Heart right ventricle (tissue), 16 donors: ENCODE measurements at places on chromosomes 13 and 19. TPM values are rescaled to one million over a fixed set of nuclear protein-coding genes. Genes with fewer than 3 reads are reported as not detected.

Gene ZNF431
- 14.1 TPM for total RNA-seq

Gene SULT2B1
- total RNA-seq, result not detected

Gene RTBDN
- not detected for total RNA-seq

Gene RUBCNL
- 0.76 TPM for total RNA-seq

Gene HSPB6
- total RNA-seq, result 1,269 TPM

Gene BCL3
- total RNA-seq, result 13.4 TPM

Gene ABHD8
- total RNA-seq, result 9.0 TPM

Gene IZUMO2
- not detected for total RNA-seq

Gene IZUMO4
- 3.3 TPM for total RNA-seq

Gene IL11
- not detected for total RNA-seq

GRCh38 chr19:14343286-14343685 lies 38.0 kb upstream of the ADGRE5 start:
- DNase-seq, result no peak

GRCh38 chr19:53057904-53058580 lies 13.5 kb downstream of the ERVV-2 start:
- DNase-seq, result peak; percentile 11

GRCh38 chr19:19010551-19010950 lies 22.8 kb downstream of the SUGP2 start:
- no peak for DNase-seq

- no peak for DNase-seq
Observed at GRCh38 chr19:18807861-18808331, 16.8 kb upstream of the COMP start.

DNA sequence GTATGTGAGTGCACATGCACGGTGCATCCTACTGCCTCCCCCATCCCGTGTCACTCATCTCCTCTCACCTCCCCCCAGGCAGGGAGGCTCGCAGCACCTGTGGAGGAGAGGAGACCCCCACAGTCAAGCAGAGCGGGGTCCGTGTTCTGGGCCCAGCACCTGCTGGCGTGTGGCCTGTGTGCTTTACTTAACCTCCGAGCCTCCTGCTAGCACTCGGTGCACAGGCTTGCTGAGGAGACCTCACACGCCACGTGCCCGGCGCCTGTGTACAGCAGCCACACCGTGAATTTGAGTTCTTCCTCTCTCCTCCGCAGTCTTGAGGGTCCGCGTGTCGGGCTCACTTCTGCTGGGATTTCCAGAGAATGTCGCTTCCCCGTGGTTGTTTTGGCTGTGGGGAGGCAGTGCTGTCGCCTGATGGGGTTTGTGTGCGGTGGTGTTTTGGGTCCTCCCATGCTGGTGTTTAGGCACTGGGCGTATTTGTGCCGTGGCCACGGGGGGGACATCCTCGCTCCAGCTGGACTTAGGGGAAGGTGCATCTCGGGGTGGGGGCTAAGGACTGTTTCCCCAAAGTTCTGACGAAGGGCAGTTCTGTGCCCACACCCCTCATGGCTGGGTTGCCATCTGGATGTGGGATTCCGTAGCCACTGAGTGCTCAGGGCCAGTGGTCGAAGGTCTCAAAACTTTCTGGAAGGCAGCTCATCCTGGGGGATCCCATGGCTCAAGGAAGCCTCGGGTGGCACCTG lies 34.8 kb upstream of the TMEM255B start:
- DNase-seq, result no peak

- no peak for DNase-seq
Observed at GRCh38 chr19:15936950-15937349, 2.6 kb upstream of the CYP4F11 start.

GRCh38 chr13:80121038-80121437 lies 219.9 kb downstream of the SPRY2 start:
- DNase-seq, result no peak

GRCh38 chr13:44211704-44212346 lies 161.8 kb upstream of the SERP2 start:
- no peak for DNase-seq

GRCh38 chr13:112911883-112912282 lies 57.1 kb upstream of the MCF2L start:
- no peak for DNase-seq

DNA sequence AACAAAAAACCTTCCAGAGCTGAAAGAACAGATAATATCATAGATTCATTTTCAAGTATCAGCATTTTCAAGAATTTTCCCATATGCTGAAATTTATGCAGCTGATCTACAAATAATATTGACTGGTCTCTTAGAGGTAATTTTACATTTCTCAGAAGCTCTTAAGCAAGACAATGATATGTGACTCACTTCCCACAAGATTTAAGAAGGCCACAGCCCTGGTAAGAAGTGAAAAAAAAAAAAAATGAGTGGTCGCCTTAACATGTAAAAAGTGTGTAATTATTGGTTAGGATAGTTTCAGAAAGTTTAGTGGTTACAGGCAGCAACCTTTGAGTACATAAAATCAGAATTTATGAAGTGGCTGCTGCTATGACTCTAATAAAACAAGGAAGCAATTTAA lies 54.5 kb downstream of the NUFIP1 start:
- no peak for DNase-seq

DNA sequence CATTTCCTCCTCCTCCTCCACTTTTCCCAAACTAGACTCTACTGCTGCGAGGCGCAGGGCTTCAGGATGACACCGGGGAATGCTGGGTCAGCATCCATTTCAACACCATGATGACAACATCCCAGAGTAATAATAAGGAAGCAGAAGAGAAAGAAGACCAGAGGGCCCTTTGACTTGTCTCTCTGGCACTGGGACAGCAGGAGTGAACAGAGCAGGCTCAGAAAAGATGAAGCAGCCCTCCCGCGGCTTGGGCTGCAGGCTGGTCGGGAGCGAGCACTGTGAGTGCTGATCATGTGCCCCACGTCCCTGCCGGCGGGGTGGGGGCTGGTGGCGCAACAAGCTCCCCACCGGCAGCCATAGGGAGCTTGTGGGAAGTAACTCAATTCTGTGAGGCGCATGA lies 30.5 kb downstream of the RANBP3 start:
- DNase-seq, result peak; percentile 46

DNA sequence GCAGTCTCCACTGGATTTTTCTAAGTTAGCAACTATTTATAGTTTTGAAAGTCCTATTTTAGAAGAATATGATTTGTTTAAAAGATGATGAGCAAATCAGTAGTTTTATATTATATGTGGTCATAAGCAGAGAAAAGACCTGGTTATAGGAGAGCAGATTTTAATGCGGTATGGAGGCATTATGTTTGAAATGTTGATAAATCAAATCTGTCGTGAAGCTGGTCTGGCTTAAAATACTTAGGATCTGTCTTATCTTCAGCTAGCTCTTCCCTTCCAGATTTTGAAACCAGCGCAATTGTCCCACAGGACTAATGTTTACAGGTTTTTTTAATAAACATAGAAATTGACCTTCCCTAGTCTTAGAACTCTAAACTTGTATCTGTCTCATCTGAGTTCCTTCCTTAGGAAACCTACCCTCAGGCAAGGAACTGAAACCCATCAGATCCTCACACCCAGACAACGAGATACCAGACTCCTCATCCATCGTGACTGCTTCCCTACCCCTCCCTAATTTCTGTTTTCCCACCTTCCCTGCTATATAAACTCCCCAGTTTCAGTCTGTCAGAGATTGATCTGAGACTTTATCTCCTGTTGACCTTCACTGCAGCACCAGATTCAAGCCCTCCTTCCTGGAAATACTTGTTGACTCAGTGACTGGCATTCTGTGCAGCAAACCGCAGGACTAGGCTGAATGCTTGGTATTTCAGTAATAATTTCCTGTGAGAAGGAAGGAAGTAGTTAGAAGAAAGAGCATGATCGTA lies 37.8 kb upstream of the CXCL17 start:
- DNase-seq, result no peak

- no peak for DNase-seq
Observed at GRCh38 chr13:42656958-42657357, 83.0 kb downstream of the TNFSF11 start.

DNA sequence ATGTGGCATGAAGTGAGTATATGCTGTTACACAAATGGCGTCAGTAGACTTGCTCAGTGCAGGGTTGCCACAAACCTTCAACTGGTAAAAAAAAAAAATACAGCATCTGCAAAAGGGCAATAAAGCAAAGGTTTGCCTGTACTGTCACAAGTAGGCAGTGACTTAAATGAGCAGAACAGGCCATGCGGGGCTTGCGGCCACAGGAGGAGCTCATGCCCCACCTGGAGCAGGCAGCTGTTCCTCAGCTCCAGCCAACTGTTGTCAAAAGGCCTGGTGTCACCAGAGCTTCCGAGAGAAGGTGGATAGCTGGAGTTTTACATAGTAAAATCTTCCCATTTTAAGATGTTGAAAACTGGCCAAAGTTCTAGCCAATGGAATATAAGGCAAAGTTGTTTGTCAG lies 7.7 kb downstream of the ATP7B start:
- DNase-seq, result no peak
